Forelimb muscle (tissue), 1 donor: ENCODE measurements at places on chromosomes 5 and 9.

GRCh38 chr5:120748474-120748873 lies 284.4 kb downstream of the PRR16 start:
- no peak for DNase-seq

DNA sequence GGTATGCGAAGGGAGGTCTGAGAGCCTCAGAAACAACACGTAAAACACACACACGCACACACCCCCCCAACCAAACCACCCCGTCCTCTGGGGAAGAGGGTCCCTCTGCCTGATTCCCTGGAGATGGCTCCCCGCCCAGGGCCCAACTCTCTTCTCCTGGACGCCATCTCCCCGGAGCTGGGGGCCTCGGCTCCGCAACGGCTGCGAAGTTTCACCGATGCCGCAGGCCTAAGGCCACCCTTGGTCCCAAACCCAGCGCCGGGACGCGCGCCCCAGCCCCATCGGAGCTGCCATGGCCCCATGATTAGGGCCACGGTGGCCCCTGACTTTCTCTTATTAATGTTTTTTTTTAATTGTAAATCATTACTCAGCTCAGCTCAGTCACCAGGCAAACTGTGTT lies 181.4 kb upstream of the TBCA start:
- no peak for DNase-seq

DNA sequence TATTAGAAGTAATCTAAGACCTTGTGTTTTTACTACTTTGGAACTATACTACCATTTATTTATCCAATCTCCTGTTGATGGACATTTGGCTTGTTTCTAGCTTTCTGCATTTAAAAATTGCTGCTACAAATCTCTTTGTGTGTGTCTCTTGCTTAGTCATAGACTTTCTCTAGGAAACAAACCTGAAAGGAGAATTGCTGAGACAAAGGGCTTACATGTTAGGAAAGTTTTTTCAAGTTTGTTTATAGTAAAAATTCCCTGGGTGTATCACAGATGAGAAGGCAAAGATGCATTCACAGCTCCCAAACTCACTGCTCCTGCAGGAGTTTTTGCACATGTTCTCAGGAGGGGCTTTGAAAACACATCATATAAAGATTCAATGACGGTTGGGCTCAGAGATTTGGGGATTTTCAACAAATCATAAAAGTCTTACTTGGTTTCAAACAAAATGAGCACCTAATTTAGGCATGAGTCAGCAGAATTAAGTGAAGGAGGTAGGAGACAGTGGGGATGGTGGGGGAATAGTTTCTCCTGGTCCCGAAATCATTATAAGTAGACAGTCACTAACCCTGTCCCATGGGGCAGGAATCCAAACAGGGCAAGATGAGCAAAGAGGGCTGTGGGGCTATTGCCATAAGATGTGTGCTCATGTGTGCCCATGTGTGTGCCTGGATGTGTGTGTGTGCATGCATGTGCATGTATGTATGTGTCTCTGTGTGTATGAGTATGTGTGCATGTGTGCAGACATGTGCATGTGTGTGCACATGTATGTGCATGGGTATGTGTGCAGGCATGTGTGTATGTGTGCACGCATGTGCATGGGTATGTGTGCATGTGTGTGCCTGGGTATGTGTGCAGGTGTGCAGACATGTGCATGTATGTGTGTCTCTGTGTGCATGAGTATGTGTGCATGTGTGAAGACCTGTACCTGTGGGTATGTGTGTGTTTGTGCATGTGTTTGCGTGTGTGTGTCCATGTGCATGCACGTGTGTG lies 43.4 kb upstream of the S1PR3 start:
- no peak for DNase-seq

DNA sequence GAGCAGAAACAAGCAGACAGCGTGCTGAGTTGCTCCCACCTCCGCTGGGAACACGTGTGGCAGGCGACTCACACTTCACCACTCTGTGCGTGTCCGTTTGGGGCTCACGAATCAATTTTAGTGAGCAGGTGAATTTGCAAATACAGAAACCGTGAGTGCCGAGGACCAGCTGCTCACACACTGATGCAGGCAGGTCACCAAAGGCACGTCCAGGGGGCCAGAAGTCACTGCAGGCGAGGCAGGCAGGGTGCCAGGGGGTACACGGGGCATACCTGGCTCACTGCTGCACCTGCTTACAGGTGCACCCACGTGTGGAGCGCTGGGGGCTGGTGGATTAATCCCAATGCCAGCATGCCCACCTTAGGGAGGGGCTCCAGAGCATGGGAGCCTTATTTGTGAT lies 68.8 kb downstream of the ZNF354C start:
- no peak for DNase-seq

- no peak for DNase-seq
These were observed 153.1 kb upstream of the RAPGEF1 start for GRCh38 chr9:131892902-131893500.

DNA sequence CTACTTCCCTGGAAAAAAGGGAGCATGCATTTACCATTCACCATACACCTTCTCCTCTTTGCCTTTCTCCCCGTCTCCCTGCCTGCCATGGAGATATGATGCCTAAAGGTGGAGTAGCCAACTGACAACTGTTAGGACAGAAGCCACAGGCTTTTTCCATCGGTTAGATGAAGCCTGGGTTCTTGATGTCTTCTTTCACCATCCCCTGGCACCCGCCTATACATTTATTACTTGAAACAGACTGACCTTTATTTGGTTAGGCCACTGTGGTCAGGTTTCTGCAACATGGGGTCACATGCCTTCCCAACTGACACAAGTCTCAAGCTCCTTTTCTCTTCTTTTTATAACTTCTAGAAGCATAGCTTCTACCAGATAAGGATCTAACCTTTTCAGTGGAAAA lies 7.1 kb downstream of the LCP2 start:
- no peak for DNase-seq

DNA sequence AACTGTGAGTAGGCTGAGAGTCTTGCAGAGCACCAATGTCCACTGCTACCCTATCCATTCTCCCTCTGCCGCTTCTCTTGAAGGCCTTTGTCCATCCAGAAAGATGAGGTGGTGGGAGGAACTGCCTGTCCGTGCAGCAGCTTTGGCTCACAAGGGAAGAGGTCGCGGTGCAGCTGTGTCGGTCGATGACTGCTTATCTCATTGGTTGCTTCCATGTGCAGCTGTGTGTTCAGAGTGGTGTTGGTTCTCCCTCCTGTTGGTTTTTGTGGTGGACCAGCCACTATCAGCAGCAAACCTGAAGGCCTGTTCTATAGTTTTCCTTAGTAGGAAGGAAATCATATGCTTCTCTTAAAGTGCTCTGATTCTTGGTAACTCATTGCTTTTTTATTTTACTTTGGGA lies 40.7 kb downstream of the SPTAN1 start:
- DNase-seq: no peak

DNA sequence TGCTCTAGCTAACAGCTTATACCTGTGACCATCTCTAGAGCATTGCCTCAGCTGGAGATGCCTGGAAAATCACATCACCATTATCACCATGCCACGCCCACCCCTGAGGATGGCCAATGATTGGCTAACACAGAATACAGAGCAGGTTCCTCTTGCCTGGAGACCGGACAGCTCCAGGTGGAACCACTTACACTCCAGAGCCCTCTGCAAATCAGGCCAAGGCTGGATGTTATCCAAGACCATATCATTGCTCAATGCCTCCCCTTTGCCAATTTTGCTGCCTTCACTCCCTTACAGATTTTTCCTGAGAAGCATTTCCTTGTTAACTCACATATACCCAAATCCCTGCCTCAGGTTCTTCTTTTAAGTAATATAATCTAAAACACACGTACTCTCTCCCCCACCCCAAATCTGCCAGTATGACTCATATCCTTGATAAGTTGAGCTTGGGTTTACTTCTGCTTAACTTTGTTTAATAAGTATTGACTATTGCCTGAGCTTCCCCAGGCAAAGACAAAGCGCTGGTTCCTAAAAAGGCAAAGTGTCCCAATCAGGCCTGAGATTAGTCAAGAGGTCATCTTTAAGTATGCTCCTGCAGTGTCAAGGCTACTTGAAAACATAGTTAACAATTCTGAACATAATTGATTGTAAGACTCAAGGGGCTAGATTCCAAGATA lies 309.6 kb downstream of the EPB41L4A start:
- no peak for DNase-seq

DNA sequence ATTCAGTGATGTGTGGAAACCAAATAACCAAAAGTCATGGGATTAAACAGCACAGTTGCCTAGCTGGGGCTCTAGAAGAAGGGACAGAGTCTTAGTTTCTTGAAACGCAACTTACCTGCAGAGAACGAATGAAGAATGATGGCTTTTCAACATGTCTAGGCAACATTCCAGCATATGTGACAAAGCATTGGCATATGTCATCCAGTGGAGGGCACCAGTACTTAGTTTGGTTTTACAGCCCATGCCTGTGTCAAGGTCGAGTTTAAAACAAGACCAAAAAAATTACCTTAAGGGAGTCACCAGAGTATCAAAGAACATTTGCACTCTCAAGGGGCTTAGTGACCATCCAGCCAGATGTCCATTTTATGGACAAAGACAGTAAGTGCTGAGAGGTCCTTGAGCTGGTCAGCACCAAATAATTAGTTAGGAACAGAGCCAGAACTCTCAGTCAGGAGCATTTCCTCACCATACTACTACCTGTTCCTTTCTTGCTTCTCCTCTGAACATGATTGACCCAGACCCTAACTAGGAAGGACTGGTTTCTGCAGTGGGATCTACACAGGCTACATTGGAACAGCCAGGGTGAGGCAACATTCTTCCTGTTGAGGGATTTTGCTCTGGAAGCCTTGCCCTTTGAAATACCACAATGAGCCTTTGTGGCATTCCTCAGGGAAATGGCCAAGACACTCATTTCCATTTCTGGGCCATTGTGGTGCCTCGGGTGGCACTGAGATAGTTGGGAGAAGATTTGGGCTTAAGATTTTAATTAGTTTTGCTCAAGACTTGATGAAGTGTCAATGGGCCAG lies 75.4 kb upstream of the ANKH start:
- no peak for DNase-seq

DNA sequence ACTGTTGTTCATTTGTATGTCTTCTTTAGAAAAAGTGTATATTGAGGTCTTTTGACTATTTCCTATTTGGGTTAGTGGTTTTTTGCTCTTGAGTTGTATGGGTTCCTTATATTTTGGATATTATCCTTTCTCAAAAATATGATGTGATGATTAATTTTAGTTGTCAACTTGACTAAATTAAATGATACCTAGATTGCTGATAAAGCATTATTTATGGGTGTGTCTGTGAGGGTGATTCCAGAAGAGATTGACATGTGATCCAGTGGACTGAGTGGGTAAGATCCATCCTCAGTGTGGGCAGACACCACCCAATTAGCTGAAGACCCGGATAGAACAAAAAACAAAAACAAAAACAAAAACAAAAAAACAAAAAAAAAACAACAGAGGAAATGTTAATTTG lies 115.1 kb upstream of the KIF2A start:
- DNase-seq: no peak

DNA sequence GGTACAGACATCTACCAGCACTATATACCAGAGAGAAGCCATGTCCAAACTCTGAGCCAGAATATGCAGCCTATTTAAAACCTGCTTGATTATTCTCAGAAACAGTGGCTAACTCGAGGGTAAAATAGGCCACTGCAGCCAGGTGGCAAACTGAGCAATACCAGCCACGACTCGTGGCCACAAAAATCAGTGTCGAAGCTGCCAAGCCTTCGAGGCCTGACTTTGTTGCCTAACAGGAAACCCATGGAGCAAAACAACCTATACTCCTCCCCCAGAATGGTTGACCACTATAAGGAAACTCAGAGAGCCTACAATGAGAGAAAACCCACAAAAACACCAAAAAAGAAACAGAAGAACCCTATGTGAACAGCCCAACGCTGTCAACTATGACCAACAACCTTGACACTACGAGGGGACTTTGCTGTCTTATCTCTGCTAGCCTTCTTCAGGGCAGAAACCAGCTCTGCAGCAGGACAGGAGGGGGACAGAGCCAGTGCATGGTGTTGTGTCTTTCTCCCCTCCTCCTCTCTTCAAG lies 133.8 kb downstream of the TMEM174 start:
- no peak for DNase-seq
